ENCODE measurements at places on chromosomes 12 and 14. TPM values are rescaled to one million over a fixed set of nuclear protein-coding genes. Genes with fewer than 3 reads are reported as not detected.

DNA sequence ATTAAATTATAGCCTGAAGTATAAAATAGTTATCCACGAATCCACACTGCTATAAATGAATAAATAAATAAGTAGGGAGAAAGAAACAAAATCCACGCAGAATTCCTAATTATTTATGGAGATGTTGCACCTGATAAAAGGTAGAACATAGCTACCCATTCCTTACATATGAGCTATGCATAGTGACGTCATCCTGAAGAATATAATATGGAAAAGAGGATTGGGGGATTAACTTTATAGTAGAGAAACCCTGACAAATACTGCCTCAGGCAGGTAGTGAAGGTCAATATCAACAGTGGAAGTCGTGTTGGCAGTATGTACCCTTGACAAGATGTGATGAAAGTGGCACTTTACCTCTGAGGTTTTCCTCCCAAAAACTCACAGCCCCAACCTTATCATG is 82.5 kb downstream of the PLCZ1 start:
- no peak for DNase-seq

DNA sequence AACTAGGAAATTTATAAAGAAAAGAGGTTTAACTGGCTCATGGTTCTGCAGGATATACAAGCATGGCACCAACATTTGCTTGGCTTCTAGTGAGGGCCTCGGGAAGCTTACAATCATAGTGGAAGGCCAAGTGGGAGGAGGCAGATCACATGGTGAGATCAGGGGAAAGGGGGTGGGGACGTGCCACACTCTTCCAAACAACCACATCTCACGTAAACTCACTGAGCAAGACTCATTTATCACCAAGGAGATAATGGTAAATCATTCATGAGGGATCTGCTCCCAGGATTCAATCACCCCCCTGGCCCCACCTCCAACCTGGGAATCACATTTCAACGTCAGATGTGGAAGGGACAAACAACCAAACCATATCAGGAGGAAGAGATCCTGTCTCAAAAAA is 35.8 kb downstream of the NUMB start:
- DNase-seq: no peak

DNA sequence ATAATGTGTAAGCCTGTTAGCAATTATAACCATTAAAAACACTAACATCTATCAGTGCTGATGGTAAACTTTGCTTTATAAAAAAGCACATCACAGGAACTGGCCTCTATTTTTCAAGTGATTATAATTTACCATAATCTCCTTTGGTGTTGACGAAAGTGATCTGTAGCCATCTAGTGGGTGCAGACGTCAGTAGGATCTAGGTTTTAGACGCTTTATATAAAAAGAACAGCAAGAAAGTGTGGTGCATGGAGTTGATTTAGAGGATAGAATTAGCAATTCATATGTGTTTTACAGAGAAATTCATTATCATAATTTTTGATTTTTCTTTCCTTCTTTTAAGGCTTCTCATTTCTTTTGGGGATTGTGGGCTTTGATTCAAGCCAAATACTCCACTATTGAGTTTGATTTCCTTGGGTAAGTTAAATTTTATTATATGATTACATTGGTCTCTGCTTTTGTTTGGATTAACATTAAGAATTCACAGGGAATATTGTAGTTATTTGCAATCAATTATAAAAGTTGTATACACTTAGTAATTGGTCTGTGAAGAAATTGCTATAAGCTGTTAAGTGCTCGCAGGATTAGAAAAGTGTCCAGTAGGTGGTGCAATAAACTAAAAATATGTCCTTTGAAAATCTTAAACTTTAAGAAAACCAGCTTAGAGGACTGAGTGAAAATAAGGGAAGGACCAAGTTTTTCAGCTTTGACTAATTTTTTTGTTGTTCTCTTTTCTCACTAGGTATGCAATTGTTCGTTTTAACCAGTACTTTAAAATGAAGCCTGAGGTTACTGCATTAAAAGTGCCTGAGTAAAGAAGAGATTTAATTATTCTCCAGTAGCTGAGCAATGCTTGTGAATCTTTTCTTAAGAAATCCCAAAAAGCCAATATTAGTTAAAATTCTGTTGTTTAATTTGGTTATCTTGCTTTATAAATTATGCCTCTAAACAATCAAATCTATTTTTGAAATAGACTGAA is 59.5 kb downstream of the ETNK1 start:
- peak; percentile 59 for DNase-seq

DNA sequence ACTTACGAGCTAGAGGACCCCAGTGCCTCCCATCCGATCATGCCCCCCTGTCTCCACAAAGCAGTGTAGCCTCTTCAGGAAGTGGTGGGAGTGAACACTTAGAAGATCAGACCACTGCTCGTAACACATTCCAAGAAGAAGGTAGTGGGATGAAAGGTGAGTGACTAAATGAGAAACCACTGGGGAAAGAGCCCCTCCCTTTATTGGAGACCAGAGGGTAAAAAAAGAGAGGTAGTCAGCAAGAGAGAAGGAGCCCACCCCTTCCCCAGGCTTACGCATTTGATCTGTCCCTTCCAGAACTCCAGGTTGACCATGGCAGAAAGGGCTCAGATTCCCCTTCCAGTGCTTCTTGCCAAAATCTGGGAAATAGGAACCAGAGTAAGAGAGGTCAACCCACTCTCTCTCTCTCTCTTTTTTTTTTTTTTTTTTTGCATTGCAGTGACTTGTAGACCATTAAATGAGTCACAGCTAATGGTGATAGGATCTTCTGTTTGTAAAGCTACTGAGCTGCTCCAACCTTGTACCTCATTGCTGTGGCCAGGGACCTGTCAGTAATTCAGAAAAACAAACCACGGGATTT is 165.4 kb downstream of the GCH1 start:
- DNase-seq: no peak

- DNase-seq: no peak
Observed at GRCh38 chr12:3480764-3481163, 10.2 kb upstream of the PRMT8 start.

DNA sequence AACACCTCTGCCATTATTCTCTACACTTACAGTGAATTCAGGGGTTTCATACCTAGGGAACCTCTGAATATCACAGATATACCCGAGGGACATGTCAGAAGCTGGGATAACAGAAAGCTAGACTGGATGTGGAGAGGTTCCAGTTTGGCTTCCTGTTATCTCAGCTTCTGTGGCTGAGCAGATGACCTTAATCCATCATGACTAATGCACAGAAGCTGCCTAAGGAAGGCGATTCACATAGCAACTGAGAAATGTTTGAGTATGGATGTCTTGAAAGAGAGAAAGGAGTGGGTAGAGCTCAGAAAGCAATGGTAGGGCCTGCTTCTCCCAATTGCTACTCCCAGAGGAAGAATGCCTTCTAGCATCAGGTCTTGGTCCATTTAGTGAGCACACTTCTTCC is 187.6 kb downstream of the RMST start:
- peak; percentile 86 for DNase-seq

- DNase-seq: no peak
Observed at GRCh38 chr12:31710021-31710818, 18.6 kb downstream of the AMN1 start.

DNA sequence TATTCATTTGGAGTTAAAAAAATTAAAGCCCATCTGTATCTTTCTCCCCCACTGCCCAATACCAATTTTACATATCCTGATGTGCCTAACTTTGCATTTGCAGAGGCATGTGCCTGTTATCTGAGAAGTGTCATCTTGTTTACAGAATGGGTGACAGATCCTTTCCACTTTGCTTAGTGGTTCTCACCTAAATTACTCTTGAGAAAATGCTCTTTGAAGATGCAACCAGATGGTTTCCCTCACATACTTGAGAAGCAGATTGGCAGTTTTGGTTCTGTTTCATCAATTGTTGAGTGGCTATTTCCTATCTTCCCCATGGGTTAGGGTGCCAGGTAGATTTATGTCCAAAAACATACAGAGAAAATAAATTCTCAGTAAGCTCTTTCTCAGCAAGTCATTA is 1051.4 kb upstream of the ATXN7L3B start:
- DNase-seq: no peak

GRCh38 chr14:73740618-73741326 is 26.6 kb upstream of the PNMA1 start:
- DNase-seq: peak; percentile 64

DNA sequence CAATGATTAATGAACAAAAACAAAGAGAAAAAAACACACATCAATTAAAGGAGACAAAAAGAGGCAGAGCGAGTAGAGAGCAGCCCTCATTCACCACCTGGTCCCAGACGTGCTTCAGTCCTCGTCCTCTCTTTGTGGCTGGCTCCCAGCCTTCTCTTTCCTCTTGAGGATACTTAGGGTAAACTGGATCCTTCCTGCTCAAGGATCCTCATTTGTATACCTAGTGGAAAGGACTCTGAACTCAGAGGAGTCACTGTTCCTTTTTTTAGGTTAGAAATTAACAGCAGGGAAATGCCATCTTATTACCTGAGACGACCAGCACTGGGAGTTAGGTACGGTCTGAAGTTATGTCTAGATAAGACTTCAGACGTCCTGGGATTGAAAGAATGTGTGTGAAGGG is 9.7 kb downstream of the MLEC start:
- DNase-seq: no peak

DNA sequence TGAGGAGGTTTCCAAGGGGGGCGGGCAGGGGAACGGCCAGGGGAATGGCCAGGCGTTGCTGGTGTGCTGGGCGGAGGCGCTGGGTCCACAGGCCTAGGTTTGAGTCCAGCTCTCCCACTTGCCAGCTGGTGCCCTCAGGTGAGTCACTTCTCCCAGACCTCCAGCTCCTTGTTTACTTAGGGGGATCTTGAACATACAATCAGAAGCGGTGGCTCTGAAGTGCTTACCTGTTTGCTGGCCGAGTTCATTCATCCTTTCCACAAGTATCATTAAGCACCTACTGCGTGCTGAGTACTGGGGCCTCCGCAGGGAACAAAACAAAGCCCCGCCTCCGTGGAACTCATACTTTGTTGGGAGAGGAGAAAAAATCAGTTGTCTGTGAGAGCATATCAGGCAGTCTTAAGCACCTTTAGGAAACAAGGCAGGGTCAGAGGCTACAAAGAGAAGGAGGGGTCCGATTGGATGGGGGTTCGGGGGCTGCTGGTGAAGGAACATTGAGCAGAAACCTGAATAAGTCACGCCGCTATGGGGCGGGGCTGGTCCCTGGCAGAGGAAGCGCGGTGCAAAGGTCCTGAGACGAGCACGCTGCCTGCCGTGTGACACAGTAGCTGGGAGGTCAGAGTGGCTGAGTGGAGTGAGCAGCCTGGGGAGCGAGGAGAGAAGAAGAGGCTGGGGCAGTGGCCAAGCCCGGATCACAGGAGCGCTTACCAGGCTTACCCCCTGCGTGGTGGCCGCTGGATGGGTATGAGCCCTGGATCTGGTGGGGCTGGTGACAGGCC is 15.1 kb downstream of the MVK start:
- no peak for DNase-seq

PPP2R5E gene
- total RNA-seq: 29.9 TPM

ST8SIA1 gene
- 17.1 TPM for total RNA-seq

ATL1 gene
- 19.3 TPM for total RNA-seq

WNT1 gene
- total RNA-seq: not detected

MGAT4C gene
- 11.6 TPM for total RNA-seq
